Left kidney (tissue), 8 donors: ENCODE measurements at places on chromosomes 6 and 20. TPM values are rescaled to one million over a fixed set of nuclear protein-coding genes. Genes with fewer than 3 reads are reported as not detected.

Gene EMILIN3
- polyA plus RNA-seq = 7.7 TPM

Gene COL10A1
- polyA plus RNA-seq = 0.55 TPM

Gene TRIM15
- 0.08 TPM for polyA plus RNA-seq

Gene CYP24A1
- polyA plus RNA-seq = 2.9 TPM

Gene TNXB
- polyA plus RNA-seq = 4.7 TPM

Gene HTR1E
- polyA plus RNA-seq = 0.55 TPM

Gene TMEM200A
- polyA plus RNA-seq = 27.8 TPM

Gene IL17F
- 0.40 TPM for polyA plus RNA-seq

Gene PNRC1
- 114 TPM for polyA plus RNA-seq

Gene ILRUN
- 49.8 TPM for polyA plus RNA-seq

Gene BMP5
- 3.8 TPM for polyA plus RNA-seq

Gene ABHD16B
- polyA plus RNA-seq = not detected

Gene MAK
- polyA plus RNA-seq = 3.3 TPM

Gene PRICKLE4
- polyA plus RNA-seq = 6.8 TPM

Gene ITCH
- polyA plus RNA-seq = 58.8 TPM

Gene FLRT3
- 162 TPM for polyA plus RNA-seq

Gene FRMD1
- 25.1 TPM for polyA plus RNA-seq

Gene C6orf15
- not detected for polyA plus RNA-seq

Gene ARFGEF3
- polyA plus RNA-seq = 8.5 TPM

Gene MYL9
- 179 TPM for polyA plus RNA-seq

Gene SAPCD1
- polyA plus RNA-seq = 16.0 TPM

Gene CST5
- polyA plus RNA-seq = 0.18 TPM

Gene ATP6V1G2
- polyA plus RNA-seq = 8.6 TPM

Gene FAM209B
- 0.55 TPM for polyA plus RNA-seq

Gene TAPBP
- 37.6 TPM for polyA plus RNA-seq
